NCI-H524 (cell line): ENCODE measurements at places on chromosomes 6 and 20.

GRCh38 chr6:20061952-20062351 lies 150.3 kb downstream of the MBOAT1 start:
- no peak for DNase-seq

GRCh38 chr20:46979603-46980241 lies 85.1 kb downstream of the EYA2 start:
- peak; percentile 76 for DNase-seq

DNA sequence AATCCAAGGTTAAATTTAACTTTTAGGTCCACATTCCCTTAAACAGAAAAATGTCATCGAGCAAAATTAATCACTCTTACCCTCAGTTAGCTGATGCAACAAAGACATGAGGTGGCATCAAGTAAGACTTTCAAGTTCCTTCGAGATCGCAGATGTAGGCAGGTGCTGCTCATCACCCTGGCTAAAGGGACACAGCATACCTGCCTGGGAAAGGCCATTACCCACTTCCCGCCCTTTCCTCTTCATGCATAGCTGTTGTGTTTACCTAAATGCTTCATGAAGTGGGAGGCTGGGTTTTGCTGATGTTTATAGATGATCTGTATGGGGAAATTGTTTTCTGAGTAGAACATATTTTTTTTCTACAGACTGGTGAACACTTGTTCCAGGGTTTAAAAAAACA lies 67.7 kb downstream of the GFRA4 start:
- DNase-seq: no peak

DNA sequence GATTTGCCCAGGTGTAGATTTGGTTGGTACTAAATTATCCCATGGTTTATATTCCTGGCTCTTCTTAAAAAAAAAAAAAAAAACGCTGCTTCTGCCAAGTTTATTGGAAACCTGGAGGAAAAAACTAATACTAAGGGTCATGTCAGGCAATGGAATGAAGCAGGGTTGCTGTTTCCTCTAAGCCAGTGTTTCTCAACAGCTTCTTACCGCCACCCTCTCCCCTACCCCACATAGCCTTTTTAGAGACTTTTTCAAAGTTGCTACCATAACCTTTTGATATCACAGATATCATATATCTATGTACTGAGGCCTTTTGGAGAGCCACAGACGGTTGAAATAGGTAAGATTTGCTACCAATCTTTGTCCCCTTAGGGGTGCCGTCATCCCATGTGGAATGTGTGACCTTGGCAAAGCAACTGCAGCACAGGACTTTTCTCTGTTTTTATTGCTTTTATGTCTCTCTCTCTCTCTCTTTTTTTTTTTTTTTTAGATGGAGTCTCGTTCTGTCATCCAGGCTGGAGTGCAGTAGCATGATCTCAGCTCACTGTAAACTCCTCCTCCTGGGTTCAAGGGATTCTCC lies 35.0 kb downstream of the SYTL3 start:
- no peak for DNase-seq

- no peak for DNase-seq
Measured at GRCh38 chr6:149050160-149050559, 267.4 kb upstream of the TAB2 start.
